Hematopoietic multipotent progenitor cell treated with erythropoietin and hydrocortisone succinate and interleukin-3 and kit ligand, for 6 days (in vitro differentiated cells): ENCODE measurements at places on chromosomes 6 and 20.

DNA sequence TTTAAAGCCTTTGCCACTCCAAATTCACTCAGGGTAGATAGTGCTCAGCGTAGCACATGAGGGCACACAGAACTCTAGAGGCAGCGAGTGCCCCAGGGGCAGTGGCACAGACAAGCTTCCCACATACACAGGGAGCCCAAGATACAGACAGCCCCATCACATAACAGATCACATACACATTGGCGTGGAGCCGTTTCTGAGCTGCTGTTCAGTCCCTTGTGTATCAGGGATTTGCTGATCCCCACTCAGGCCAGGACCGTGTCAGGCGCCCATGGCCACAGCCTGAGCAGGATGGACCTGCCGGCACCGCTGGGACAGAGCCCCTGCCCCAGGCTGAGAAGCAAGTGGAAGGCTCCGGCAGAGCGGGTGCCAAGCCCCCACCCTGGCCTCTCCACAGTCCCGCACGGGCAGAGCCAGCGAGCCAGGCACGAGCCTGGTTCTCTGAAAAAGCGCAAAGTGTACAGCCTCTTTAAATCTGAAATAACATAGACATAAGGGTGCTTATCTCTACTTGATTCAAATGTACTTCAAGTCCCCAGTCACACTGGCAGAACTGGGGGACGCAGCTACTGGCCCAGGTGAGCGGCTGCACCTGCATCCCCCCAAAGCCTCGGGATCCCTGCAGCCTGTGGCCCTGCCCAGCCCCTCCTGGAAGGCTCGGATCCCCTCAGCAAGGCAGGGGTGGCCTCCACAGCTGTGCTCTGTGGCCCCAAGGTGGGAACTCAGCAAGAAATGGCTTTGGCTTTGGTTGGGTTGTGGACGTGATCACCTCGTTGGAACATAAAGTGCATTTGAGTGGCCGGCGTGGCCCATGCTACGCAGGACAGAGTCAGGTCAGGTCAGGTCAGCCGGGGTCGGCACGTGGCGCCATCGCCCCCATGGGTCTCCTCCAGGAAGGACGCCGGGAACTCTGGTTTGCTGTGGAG lies 231.3 kb downstream of the ERMARD start:
- no peak for DNase-seq

- DNase-seq: peak; percentile 74
These were observed 16.7 kb upstream of the ENTPD6 start for GRCh38 chr20:25178563-25179438.

- peak; percentile 46 for DNase-seq
These were observed 43.1 kb upstream of the NAA20 start for GRCh38 chr20:19973961-19974629.

- peak; percentile 44 for DNase-seq
These were observed 530 bp downstream of the GOPC start for GRCh38 chr6:117601811-117602150.

GRCh38 chr6:46626228-46626909 lies 26.2 kb downstream of the CYP39A1 start:
- peak; percentile 52 for DNase-seq

DNA sequence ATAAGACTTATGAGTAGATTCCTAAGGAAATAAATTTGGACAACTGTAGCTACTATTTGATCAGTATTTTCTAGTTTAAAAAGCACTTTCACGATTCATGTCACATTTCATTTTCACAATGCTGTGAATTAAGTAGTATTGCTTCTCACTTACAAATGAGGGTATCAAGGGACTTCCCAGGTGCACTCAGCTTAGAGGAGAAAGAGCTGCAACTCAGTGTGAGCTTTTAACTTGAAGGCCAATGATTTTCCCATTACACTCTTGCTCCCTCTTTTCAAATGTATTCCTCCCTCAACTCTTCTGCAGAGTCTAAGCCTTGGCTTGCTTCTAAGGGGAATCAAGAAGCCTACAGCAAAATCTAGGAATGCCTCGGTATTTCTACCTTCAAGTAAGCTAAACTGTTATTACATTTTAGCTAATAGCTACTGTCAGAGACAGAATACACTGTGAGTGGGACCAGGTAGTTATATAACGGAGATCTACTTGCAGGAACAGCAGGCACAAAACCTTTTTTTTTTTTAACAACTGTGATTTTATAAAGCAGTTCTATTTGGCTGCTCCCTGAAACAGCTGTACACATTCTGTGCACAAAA lies 339.0 kb downstream of the SYNE1 start:
- no peak for DNase-seq

DNA sequence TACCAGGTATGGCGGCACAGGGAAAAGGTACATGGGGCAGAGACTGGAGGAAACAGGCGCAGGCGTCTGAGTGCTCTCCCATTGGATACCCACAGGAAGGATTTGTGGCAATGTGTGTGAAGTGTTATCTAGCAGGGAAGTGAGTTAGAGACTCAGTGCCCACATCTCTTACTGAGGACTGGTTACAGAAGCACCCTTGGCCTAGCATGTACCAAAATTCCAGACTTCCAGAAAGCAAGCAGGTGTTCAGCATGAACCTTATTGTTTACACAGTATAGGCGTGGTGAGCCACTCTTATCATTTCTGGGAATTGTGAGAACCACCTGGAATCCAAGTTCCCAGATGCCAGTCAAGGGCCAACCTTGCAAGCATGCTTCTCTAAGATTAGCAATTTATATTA lies 14.2 kb downstream of the MANBAL start:
- DNase-seq: no peak

DNA sequence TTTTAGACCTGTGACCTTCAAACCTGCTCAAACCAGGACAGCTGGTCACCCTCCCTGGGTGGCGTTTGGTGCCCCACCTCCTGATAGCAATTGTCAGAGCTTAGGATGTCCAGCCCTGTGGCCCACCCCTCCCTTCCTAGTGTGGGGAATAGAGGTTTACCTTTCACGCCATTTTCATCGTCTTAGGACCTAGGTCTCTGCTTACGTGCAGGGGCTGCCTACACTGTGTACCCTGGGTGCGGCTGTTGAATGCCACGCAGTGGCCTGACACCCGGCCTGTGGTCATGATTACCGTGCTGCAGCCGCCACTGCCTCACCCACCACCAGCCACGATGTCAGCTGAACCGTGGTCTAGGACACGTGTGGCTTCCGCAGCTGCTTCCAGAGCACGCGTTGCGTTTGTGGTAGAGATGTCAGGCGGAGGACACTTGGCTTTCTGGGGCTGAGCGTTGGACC lies 157.3 kb downstream of the DTNBP1 start:
- no peak for DNase-seq

GRCh38 chr20:8133851-8134451 lies 1.9 kb downstream of the PLCB1 start:
- DNase-seq: no peak

GRCh38 chr20:856361-856775 lies 22.9 kb downstream of the FAM110A start:
- DNase-seq: peak; percentile 41

DNA sequence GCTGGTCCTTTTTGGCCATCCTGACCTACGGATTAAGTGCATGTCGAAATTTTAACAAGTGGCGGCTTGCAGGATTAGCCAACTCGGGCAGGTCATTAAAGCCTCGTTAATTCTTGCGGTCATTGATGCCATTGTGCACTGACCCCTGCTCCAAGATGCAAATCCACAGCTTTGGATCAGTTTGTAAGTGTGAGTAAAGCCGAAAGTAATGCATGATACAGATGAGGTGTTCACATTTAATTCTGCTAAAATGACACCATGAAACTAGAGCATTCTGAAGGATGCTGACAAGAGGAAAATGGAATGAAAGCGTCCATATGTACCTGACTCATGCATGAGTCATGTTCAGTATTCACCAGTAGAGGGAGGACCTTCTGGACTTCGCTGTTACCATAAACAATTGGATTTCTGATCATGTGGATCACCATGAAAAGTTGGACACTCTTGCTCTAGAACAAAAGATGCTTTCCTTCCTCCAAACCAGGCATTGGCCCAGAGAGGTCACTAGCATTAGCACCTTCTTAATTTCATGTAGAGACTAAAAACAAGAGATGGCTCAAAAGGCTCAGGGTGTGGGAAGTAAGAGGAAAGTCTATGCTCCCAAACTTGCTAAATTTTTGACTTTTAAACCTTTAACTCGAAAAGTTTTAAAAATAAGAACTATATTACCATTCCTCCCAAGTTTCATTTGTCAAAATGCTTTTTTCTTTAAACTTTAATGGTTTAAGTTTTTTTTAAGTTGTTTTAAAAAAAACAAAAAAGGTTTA lies 48.0 kb downstream of the MUC22 start:
- DNase-seq: peak; percentile 51

GRCh38 chr6:85594197-85594930 lies 706 bp upstream of the SNX14 start:
- peak; percentile 43 for DNase-seq

- DNase-seq: no peak
These were observed 17.7 kb downstream of the CLIC5 start for GRCh38 chr6:45997875-45998506.

DNA sequence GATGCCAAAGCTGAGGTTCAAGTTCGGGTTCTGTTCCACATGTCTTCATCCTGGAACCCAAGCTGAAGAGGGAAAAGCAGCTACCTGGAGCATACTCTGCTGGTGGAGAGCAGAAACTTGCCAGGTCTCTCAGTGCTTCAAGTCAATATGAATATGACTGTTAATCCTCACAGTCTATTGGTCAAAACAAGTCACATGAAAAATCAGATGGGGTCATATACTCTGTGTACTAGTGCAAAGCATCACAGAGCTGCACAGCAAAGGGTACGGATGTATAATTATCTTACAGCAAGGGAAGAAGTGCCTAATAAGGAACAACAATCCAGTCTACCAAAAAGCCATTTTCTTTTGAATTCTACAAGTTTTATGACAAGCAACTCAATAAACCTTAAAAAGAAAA lies 11.6 kb downstream of the NCOA7 start:
- no peak for DNase-seq

DNA sequence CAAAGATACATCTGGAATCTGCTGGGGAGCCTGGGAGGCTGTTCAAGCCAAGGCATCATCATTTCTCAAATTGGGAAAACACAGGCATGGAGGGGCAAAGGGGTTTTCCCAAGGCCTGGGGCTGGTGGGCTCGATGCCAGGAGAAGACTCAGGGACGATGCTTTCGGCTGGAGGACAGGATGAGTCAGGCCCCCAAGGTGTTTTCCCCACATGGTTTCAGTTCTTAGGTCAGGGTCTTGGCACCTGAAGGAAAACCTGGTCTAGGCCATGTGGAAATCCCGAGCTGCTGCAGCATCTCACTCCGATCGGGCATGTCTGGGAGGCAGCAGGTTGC lies 348.1 kb downstream of the CDC5L start:
- DNase-seq: no peak

DNA sequence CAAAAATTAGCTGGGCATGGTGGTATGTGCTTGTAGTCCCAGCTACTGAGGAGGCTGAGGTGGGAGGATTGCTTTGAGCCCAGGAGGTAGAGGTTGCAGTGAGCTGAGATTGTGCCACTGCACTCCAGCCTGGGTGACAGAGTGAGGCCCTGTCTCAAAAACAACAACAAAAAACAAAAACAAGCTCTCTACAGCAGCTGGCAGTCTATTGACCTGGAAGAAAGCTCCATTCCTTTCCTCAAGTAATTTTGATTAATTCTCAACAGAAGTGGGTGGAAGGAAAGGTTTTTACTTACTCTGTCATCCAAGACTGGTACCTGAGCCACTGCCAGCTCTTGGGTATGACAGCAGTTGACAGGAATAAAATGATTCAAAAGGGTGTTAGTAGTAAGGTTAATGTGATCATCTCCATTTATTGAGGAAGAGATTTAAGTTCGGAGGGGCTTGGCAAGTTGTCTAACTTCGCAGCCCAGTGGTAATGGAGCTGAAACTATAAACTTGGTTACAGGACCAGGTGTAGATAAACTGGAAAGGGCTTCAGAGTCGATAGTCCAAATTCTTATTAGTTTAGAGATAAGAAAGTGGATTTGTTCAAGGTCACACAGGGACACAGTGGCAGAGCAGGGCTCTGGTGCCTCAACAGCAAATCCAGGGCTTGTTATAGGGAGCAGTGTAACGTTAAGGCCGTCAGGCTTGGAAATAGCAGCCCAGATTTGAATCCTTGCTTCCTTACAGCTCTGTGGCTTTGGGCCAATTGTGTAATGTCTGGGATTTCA lies 14.8 kb downstream of the SRSF3 start:
- no peak for DNase-seq

GRCh38 chr6:48764286-48765044 lies 653.5 kb upstream of the PTCHD4 start:
- no peak for DNase-seq

- no peak for DNase-seq
These were observed 64.8 kb downstream of the VIP start for GRCh38 chr6:152815230-152815872.

DNA sequence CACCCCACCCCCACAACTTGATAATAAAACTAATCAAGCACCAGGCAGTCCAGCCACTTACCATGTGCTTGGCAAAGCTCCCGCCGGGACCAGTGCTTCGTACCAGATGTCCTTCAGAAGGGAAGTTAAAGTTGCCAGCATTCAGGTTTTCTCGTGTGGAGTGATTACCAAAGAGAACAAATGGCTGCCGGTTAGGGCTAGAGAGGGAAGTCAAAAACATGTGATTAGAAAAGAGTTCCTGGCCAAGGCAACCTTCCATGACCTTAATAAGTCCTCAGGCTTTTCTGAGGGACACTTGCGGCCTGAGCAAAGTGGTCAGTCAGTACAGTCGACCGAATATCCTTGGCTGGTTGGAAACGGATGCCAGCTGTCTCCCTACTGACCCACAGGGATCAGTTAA lies 67.0 kb downstream of the DNAAF9 start:
- DNase-seq: peak; percentile 18

DNA sequence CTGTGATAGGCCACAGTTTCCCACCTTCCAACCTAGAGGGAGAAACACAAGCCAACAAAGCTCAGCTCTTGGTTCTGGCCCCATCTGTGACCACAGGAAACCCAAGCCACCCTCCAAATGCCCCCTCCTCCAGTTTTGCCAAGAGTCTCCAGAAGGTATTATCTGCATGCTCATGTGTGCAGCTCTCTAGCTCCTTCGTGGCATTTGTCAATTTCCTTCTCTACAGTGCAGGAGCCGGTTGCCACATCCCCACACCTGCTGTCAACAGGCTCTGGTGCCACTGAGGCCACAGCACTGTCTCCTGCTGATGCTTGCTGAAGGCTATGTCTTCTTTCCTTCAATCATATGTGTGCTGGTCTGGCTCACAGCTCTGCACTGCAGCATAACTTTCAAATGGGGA lies 177.2 kb downstream of the CLIC5 start:
- DNase-seq: peak; percentile 22
